ENCODE measurements at places on chromosomes 16 and 17. TPM values are rescaled to one million over a fixed set of nuclear protein-coding genes. Genes with fewer than 3 reads are reported as not detected.

Gene KRTAP2-1
- total RNA-seq = not detected

Gene COTL1
- 220 TPM for total RNA-seq

Gene NPIPA2
- not detected for total RNA-seq

Gene KRTAP3-1
- not detected for total RNA-seq

Gene NUPR1
- total RNA-seq = 8.9 TPM

Gene WNT3
- total RNA-seq = 1.1 TPM

Gene ADAP2
- 6.8 TPM for total RNA-seq

Gene PHKB
- total RNA-seq = 46.3 TPM

Gene RNU2-1
- not detected for total RNA-seq

Gene CCL4
- total RNA-seq = not detected

Gene ABCC3
- total RNA-seq = 13.3 TPM

Gene MMP28
- total RNA-seq = 64.9 TPM

Gene CDK5R1
- total RNA-seq = 7.7 TPM

Gene EPOP
- 7.1 TPM for total RNA-seq

Measured in airway epithelial cell (primary cell).